Tibial artery (tissue), 4 donors: ENCODE measurements at places on chromosomes 11 and 22.
A peak's percentile ranks its signal among the peaks of the same experiment; 100 is the strongest.

- no peaks in the 10 kb centered on the region for H3K4me1 ChIP-seq
- H3K27me3 ChIP-seq: no peaks in the 10 kb centered on the region
- DNase-seq: no peak
- no peak overlapping the region for H3K4me3 ChIP-seq
These were observed 340.0 kb downstream of the LARGE1 start for GRCh38 chr22:33580310-33580709.

DNA sequence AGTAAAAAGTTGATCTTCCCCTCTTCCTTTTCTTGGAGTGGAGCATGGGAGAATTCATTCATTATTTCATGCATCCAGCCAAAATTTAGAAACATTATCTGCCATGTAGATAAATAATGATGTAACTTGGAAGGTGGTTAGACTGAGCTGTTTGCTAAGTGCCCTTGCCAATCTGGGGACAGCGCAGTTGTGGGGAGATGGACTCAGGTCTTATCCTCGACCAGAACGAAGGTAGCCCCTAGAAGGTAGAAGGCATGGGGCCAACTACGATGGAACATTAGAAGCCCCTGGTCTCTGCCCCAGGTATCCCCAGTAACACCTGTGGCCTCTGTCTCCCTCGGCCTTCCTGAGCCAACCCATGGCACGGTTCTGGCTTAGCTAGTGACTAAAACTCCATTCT is 53.0 kb upstream of the TIMP3 start:
- H3K4me3 ChIP-seq: no peak overlapping the region
- H3K27me3 ChIP-seq: no peaks in the 10 kb centered on the region
- no peaks in the 10 kb centered on the region for H3K4me1 ChIP-seq
- H3K27ac ChIP-seq: no peak overlapping the region

GRCh38 chr11:110962921-110963320 is 250.7 kb upstream of the ARHGAP20 start:
- no peaks in the 10 kb centered on the region for H3K27me3 ChIP-seq
- DNase-seq: no peak
- no peak overlapping the region for H3K4me3 ChIP-seq
- no peaks in the 10 kb centered on the region for H3K36me3 ChIP-seq
- H3K27ac ChIP-seq: no peak overlapping the region

DNA sequence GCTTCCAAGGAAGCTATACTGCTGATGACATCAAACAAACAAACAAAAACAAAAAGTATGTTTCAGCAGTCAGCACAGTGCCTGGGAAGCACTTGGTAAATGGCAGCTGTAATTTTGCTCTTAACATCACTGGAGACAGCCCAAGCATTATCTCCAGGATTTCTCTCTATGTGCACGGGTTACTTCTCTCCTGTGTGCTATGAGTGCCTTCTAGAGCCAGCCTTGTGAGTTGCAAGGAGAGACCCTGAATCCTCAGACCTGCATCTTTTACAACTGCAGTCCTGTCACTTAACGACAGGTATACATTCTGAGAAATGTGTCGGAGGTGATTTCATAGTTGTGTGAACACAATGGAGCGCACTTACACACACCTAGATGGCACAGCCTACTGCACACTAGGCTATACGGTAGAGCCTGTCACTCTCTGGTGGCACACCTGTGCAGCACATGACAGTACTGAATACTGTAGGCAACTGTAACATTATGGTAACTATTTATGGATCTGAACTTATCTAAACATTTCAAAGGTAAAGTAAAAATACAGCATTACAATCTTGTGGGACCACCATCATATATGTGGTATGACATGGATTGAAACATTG is 662.5 kb upstream of the B3GAT1 start:
- no peak for DNase-seq
- H3K4me3 ChIP-seq: no peak overlapping the region
- H3K36me3 ChIP-seq: no peaks in the 10 kb centered on the region
- no peaks in the 10 kb centered on the region for H3K27me3 ChIP-seq
- no peaks in the 10 kb centered on the region for H3K4me1 ChIP-seq
- H3K27ac ChIP-seq: no peak overlapping the region

GRCh38 chr11:114482114-114482513 is 42.8 kb downstream of the REXO2 start:
- H3K36me3 ChIP-seq: no peaks in the 10 kb centered on the region
- no peak overlapping the region for H3K4me3 ChIP-seq
- DNase-seq: no peak
- no peaks in the 10 kb centered on the region for H3K27me3 ChIP-seq
- H3K27ac ChIP-seq: no peak overlapping the region

GRCh38 chr11:30852091-30852490 is 265.9 kb upstream of the MPPED2 start:
- DNase-seq: no peak
- no peak overlapping the region for H3K27ac ChIP-seq
- no peak overlapping the region for H3K4me3 ChIP-seq
- no peaks in the 10 kb centered on the region for H3K27me3 ChIP-seq

- H3K4me3 ChIP-seq: no peak overlapping the region
- no peaks in the 10 kb centered on the region for H3K27me3 ChIP-seq
- H3K4me1 ChIP-seq: no peaks in the 10 kb centered on the region
- no peak for DNase-seq
These were observed 32.3 kb downstream of the CCDC34 start for GRCh38 chr11:27330633-27331270.

- no peak for DNase-seq
- no peak overlapping the region for H3K27ac ChIP-seq
- H3K4me1 ChIP-seq: no peaks in the 10 kb centered on the region
- H3K36me3 ChIP-seq: no peaks in the 10 kb centered on the region
These were observed 33.3 kb downstream of the EIF3M start for GRCh38 chr11:32616903-32617302.

DNA sequence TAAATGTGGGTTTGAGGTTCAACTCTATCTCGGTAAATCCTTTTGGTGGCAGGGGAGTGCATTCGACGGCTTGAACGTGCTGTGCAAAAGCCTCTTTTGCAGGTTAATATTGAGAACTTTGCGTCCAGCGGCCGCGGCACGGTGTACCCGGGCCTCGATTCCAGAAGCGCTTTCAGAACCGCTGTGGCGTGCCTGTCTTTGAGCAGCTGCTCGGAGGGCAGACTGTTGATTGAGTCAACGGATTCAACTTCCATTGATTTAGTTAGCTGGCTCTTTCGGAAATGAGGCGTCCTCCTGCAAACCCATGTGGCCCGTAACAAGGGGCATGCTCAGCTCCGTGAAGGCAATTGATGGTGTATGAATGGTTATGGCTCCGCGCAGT is 1247.8 kb downstream of the BRD1 start:
- no peak overlapping the region for H3K4me3 ChIP-seq
- no peaks in the 10 kb centered on the region for H3K36me3 ChIP-seq
- no peaks in the 10 kb centered on the region for H3K4me1 ChIP-seq
- DNase-seq: no peak
- no peak overlapping the region for H3K27ac ChIP-seq

- DNase-seq: no peak
- no peaks in the 10 kb centered on the region for H3K36me3 ChIP-seq
- H3K27me3 ChIP-seq: peaks cover 3% of the 10 kb centered on the region
- no peak overlapping the region for H3K27ac ChIP-seq
These were observed 2.0 kb downstream of the IGSF22 start for GRCh38 chr11:18723991-18724390.

DNA sequence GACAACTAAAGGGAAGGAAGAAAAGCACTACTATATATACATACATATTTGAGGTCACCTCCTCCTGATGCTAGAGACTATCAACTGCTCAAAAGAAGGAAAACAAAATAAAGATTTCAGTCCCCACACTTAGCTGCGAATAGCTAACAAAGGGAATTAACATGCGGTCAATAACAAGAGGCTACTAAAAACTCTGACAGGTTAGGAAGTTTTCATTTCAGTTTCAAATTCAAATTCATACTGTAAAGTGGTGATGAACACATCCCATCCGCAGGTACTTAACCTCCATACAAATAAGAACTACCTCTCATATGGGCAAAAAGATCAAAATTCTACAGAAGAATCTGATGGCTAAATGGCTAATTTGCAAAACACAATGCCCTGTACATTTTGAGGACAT is 2.6 kb downstream of the NAP1L4 start:
- DNase-seq: no peak
- H3K4me3 ChIP-seq: no peak overlapping the region
- H3K4me1 ChIP-seq: peaks cover 28% of the 10 kb centered on the region
- no peak overlapping the region for H3K27ac ChIP-seq
- H3K36me3 ChIP-seq: no peaks in the 10 kb centered on the region

DNA sequence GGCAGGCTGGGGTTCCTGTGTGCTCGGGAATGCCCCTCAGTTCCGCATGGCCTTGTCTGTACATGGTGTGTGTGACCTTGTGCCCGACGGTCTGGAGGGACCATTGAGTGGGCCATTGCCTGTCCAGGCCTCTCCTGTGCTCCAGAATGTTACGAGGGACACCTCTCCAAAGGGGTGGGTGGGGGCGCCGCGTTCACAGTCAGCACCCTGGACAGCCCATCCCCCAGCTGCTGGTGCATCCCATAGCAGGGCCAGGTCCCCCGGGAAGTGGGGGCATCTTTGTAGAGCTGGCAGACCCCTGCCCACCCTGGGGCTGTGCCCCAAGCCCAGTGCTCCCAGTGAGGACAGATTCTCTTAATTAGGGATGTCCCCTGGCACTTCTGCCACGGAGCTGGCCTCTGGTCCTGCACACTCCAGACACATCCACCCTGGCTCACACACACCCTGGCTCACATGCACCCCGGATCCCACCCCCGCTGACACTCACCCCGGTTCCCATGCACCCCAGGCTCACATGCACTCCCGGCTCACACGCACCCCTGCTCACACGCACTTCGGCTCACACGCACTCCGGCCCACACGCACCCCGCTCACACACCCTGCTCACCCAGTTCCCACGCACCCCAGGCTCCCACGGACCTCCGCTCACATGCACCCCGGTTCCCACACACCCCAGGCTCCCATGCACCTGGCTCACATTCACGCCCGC is 15.6 kb downstream of the TSPAN4 start:
- peaks cover 37% of the 10 kb centered on the region for H3K4me1 ChIP-seq
- no peaks in the 10 kb centered on the region for H3K27me3 ChIP-seq
- no peak overlapping the region for H3K4me3 ChIP-seq

- no peak for DNase-seq
- peaks cover 6% of the 10 kb centered on the region for H3K4me1 ChIP-seq
- H3K27ac ChIP-seq: peak overlapping the region; percentile 36
- H3K4me3 ChIP-seq: no peak overlapping the region
These were observed 14.5 kb downstream of the SCGB1A1 start for GRCh38 chr11:62433141-62433903.

DNA sequence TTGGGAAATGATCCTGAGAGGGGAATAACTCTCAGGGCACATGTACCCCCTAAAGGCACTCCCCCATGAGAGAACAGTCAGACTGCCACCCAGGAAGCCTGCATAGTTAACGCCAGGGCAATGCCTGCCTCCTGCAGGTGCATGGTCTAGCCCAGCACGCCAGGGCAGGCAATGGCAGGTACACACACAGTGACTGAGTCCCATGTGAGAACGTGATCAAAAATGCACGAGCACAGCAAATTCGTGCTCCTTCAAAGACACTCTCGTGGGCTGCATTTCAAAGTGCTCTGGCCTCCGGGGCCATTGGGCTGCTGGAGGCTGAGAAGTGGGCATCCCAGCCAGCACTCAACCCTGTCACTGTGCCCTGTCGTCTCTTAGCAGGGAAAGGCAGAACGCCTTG is 79.7 kb downstream of the SHANK2 start:
- H3K36me3 ChIP-seq: no peaks in the 10 kb centered on the region
- H3K4me1 ChIP-seq: no peaks in the 10 kb centered on the region
- H3K27ac ChIP-seq: no peak overlapping the region
- peaks cover 14% of the 10 kb centered on the region for H3K27me3 ChIP-seq
- H3K4me3 ChIP-seq: no peak overlapping the region

DNA sequence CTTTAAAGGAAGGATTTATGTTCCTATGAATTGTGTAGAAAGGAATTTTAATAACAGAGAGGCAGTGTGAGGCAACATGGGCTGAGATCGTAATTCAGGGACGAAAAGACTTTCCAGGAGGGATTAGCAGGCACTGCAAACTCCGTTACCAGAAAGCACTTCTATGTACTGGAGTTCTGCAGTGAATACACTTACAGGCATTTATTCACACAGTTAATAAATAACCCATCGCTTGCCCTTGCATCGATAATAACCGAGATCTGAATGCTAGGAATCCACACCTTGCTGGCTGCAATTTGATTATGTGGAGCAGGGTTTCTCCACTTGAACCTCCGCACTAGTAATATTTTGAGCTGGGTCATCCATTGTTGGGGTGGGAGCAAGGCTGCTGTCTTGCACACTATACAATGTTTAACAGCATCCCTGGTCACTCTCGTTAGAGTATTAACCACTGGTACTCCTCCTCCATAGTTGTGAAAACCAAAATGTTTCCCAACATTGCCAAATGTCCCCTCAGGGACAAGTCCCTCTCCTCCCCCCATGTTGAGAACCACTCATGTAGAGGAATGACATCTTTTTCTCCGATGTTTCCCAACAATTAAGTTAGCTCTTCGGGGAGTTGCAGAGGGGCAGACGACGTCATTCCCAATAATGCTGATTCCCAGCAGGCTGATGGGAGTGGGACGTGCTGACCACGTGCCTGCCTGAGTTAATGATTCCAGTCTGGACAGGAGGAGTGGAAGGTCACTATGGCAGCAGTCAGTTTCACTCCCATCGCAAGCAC is 99.5 kb downstream of the SNX19 start:
- no peak for DNase-seq
- H3K4me3 ChIP-seq: no peak overlapping the region
- H3K27me3 ChIP-seq: peaks cover 7% of the 10 kb centered on the region
- H3K4me1 ChIP-seq: no peaks in the 10 kb centered on the region
- H3K27ac ChIP-seq: no peak overlapping the region

GRCh38 chr11:24234822-24235508 is 261.9 kb upstream of the LUZP2 start:
- no peak overlapping the region for H3K4me3 ChIP-seq
- H3K4me1 ChIP-seq: no peaks in the 10 kb centered on the region
- DNase-seq: no peak

DNA sequence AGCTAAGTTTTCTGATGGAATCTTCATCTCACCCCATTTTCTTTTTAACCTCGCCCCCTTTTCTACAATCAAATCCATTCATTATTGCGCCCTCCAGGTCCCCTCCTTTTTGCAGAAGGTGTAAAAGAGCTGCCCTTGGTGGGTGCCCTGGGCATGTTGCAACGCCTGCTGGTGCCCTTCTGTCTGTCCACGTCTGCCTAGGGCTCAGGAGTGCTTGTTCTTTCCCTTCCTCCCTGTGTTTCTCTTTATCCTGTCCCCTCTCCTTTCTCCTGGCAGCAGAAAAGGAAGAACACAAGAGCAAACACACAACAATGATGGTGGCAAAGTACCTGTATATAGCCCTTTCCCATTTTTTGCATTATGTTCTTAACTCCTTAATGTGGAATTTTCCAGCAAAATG is 6.2 kb upstream of the TLCD5 start:
- H3K36me3 ChIP-seq: no peaks in the 10 kb centered on the region
- DNase-seq: no peak
- H3K4me3 ChIP-seq: no peak overlapping the region
- H3K27me3 ChIP-seq: no peaks in the 10 kb centered on the region
- H3K4me1 ChIP-seq: peaks cover 24% of the 10 kb centered on the region
- H3K27ac ChIP-seq: no peak overlapping the region

- DNase-seq: no peak
- H3K36me3 ChIP-seq: no peaks in the 10 kb centered on the region
- no peak overlapping the region for H3K4me3 ChIP-seq
These were observed 185.3 kb upstream of the C11orf87 start for GRCh38 chr11:109236696-109237095.
